ENCODE measurements at places on chromosomes 5 and 9.

DNA sequence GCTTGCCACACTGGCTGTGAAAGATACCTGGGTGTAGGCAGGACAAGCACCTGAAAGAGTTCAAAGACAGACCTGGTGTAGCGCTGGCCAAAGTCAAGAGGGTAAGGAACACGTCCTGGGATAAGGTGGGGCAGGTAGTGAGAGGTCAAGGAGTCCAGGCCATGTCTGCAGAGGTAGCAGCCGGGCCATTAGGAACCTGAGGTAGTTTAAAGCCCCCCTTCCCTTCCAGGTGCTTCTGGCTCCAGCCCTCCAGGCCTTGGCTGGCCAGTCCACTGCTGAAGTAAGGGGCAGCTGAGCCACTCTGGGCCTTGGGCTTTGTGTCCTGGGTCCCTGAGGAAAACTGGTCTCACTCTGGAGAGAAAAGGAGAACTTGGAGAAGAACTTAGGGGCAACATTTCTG, 13.9 kb upstream of the NR5A1 start:
- DNase-seq = no peak

DNA sequence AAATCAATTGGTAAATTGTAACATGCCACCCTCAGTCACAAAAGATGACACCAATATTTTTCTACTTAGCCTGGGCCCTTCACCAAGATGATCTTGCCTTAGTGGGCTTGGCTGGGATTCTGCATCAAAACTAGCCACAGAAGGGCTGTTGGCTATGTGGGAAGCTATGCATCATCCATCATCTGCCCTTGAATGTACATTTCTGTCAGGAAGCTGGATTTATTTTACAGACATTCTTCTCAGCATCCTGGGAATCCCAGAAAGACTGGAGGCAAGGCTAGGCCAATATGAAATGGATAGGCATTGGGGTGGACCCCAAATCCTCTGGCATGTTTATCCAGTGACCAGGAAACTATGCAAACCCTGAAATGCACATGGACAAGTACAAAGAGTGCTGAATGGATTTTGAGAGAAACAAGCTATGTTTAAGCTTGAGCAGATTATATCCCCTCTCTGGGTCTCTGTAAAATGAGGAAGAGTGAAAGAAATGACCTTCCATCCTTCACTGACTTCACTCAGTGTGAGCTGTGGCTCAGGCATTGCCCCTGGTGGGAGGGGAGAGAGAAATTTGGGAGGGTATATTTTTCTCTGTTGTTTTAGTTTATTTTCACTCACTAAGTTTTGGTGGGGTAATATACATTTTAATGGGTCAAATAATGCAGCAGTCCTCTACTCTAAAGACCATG, 283.6 kb downstream of the EBF1 start:
- no peak for DNase-seq

DNA sequence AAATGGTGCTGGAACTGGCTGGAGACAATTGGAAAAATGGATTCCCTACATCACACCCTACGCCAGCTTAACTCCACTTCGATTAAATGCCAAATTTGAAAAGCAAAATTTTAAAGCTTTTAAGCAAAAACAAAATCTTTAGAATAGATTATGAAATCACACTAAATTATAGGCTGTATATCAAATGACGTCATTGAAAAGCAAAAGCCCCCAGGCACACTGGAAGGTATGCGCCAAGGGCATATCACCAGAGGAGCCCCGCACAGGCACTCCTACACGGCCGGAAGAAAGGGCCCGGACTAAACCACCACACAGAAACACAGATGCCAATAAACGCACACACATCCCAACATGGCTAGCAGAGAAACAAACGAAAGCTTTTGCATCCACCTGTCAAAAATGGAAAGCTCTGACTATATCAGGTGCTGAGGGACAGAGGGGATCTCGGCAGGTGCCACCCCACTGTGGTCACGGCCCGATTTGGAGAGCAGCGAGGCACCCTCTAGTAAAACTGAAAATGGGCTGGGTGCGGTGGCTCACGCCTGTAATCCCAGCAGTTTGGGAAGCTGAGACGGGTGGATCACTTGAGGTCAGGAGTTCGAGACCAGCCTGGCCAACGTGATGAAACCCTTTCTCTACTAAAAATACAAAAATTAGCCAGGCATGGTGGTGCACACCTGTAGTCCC, 17.0 kb upstream of the MXD3 start:
- DNase-seq = no peak

DNA sequence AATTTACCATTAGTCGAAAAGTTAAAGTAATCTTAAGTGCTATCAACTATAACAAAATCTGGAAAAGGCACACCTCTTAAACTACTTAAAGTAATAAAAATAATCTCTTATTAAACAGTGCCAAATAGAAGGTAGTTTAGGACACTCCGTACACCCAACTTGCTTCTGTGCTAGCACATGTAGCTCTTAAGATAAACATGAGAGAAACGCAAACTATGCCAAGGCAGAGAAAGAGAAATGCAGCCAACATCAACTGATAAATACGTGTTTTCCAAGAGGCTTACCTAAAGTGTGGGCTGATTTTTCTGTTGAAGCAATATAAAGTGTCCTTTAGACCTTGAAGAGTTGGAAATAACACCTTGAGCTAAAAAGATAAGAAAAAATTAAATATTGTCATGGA, 480.6 kb upstream of the DAB2 start:
- no peak for DNase-seq

GRCh38 chr9:114369216-114370130, 18.3 kb downstream of the AKNA start:
- no peak for DNase-seq

DNA sequence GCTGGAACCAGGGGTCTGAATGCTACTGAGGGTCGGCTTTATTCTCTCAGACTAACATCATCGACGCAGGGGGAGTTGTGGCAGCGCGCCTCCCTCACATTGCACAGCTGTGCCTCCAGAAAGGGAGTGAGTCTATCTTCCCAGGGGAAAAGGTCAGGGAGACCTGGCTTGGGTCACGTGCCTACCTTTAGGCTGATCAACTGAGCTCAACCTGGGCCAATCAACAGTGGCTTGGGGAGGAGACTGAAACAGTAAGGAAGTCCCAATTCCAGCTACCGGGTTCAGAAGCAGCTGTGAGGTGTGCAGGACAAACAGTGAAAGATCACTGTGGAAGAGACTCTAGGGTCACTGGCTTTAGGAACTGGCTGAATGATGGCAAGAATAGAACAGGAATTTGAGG, 14.3 kb downstream of the SNX30 start:
- no peak for DNase-seq

- no peak for DNase-seq
Observed at GRCh38 chr5:149152317-149152746, 11.0 kb downstream of the ABLIM3 start.

DNA sequence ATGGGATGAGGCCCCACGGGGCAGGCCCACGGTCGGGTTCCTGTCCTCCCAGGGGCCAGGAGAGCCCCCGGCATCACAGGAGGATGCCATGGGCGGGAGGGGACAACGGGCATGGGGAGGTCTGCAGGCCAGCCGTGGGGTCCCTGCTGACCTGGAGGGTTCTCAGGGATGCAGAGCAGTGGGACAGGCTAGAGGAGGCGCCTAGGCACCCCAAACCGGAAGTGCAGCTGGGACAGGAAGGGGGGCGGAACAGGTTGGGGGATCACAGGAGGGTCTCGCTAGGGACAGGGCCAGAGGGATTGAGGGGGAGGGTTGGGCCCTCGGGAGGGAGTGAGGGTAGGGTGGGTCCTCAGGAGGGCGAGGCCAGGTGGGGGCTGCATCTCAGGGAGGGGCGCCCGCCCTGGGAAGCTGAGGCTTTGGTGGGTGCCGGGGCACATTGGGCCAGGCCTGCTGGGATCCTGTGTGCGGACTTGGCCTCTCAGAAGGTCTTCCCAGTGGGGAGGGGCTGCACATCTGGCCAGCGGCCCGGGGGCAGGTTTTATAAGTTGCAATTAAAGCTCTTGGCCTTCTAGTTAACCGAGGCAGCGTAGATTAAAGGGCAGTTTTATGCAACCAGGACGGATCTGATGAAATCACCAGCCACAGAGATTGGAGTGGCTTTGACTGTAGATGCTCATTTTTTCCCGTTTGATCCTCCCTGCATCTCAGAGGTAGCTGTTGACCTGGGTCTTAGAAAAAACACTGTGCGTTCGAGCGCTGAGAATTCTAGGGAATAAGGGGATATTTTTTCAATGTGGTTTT, 20.1 kb downstream of the NKD2 start:
- DNase-seq = no peak

DNA sequence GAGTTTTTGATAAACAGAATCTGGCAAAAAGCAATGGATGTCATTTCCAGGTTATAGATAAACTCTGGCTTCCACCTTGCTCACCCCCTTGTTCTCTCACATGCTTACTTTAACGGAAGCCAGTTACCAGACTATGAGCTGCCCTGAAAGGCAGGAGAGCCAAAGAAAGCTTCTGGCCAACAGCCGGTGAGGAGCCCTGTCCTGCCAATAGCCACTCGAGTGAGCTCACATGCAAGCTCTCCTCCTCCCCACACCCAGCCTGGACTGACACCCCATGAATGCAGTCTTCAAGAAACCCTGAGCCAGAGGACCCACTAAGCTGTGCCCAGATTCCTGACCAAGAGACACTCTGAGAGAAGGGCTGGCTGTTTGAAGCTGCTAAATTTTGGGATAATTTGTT, 14.4 kb upstream of the SMIM15 start:
- no peak for DNase-seq

DNA sequence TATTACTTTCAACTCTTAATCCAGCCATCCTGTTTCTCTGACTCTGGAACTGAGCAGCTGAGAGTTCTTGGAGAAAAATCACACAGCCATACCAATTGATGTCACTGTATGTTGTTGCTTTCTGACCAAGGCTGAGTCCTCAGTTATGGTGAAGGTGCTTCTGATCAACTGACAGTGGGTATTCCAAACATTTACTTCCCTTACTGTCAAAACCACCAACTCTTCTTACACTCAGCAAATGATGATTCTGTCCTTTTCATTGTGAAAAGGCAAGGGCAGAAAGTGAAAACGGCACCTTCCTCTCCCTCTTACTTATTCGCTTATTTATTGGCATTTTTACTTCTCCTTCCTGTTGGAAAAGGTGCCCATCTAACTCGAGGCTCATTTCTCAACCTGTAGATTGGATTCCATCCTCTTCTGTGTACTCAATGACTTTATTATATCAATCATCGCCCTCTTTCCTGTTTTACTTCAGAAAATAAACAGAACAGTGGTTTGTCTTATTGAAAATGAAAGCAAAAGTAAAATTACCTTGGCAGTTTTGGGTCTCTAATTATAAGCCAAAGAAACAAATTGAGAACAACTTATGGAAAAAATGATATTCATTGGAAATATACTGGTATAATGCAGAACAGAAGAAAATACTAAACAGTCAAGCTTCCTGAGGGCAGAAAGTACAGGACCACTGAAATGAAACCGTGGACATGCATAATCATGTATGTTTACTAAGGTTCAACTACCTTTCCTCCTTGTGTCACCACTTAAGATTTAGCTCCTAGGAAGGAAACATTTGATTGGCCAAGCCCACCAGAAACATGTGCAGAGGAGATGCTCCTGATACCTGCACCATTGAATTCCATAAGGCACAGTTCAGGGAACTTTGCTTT, 104.5 kb upstream of the CHD1 start:
- no peak for DNase-seq

DNA sequence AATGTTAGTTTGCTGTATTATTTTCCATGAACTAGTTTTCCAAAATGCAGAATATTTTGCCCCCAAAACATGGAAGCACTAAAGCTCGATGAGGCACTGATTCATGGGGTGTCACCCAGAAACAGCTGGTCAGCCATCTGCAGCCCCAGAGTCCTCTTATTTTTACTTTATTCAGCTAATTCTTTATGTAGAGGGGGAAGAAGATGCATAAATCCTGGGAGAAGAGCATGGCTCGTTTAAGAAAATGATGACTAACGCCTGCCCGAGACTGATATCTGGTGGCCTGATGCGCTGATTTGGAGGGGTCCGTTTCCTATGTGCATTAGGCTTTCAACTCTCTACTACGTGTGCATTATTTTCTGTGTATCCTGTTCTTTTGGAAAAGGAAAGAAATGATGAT, 390.3 kb upstream of the MEF2C start:
- no peak for DNase-seq

DNA sequence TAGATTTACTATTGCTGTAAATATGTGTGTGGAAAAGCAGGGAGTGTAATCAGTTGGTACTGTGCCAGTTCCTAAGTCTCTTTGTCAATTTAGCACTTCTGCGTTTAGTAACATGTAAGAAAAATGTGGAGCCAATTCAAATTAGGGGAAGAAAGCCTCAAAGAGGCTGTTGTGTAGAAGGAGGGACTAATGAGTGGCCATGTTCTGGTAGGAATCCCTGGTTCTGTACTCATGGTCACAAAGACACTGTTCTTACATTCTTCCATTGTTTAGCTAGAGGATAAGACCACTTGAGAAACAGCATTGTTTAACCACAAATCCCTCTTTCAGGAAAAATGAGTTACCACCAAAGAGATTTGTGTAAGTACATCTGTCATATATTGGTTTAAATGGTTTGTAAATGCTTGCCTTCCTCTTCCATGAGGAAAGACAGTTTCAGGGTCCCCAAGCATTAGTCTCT, 14.9 kb downstream of the ARHGEF28 start:
- no peak for DNase-seq

DNA sequence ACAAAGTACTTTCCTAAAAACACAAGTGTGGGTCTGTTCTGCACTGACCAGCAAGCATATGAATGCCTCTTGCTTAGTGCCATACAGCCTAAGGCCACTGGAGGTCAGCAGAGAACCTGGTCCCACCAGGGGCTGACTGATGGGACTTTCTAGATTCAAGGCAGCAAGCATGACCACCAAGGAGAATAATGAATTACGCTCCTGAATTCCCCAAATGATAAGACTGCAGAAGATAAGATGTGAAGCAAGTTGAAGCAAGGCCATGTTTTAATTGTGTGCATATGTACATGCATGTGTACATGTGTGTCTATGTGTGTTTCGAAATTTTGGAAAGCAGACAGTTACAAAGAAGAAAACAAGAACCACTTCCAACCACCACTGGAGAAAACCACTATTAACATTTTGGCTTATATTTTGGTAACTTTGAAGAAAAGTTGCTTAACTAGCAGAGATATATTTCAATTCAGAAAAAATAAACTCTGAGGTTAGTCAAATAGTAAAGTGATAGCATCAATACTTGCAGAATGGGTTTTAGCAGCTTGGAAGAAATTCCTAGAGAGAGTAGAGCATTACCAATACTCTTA, 70.5 kb downstream of the ERP44 start:
- DNase-seq = peak; percentile 40

DNA sequence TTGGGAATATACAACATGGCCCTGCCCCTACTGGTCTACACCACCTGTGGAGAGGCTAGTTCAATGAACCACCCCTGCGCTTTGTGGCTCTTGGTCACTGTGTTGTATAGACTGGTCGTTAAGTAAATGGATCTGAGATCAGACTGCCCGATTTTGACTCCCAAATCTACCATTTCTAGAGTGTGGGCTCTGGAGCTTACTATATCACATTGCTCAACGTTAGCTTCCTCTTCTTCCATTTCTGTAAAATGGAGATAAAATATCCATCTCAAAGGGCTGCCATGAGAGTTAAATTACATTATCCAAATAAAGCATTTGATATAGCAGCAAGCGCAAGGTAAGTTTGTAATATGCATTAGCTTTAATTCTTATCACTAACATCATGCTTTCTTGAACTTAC, 52.7 kb upstream of the IFNK start:
- DNase-seq = no peak

Data from HS-5 (cell line).